Esophagus squamous epithelium (tissue), 5 donors: ENCODE measurements at places on chromosomes 2 and 18.

GRCh38 chr2:173982182-173982714 is 17.1 kb upstream of the SP3 start:
- DNase-seq, result no peak

DNA sequence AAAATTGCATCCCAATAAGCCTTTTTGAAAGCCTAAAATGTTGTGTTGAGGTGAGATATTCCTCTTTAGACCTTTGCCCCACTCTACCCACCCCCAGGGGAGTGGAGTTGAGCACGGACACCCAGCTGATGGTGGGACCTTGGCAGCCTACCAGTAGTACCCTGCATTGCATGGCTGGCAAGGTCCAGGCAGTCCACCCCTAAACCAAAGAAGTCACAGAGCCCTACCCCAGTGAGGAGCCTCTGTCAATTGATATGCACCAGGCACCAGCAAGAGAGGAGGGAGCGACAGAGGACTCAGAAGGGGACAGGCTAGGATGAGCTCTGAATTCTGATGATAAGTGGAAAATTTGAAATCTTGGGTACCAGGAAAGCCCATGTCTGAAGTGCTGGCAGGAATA is 38.6 kb downstream of the MARCO start:
- DNase-seq, result no peak

DNA sequence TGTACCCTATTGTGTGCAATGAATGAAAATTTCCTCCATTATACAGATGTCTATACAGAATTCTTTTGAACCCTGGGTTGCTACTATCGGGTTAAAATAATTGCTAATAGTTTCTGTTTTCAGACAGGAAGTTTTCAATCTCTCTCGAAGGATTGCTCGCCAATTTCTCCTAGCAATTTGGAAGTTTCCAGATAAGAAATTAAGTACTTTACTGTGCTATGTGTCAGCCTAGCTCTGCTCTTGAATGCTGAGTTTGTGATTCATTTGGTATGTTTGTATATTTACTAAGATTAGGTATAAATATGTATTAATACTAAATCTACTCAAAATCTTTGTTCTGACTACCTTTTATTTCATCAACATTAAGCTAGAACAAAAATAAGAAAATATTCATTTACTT is 74.6 kb upstream of the ARL5A start:
- DNase-seq, result no peak

DNA sequence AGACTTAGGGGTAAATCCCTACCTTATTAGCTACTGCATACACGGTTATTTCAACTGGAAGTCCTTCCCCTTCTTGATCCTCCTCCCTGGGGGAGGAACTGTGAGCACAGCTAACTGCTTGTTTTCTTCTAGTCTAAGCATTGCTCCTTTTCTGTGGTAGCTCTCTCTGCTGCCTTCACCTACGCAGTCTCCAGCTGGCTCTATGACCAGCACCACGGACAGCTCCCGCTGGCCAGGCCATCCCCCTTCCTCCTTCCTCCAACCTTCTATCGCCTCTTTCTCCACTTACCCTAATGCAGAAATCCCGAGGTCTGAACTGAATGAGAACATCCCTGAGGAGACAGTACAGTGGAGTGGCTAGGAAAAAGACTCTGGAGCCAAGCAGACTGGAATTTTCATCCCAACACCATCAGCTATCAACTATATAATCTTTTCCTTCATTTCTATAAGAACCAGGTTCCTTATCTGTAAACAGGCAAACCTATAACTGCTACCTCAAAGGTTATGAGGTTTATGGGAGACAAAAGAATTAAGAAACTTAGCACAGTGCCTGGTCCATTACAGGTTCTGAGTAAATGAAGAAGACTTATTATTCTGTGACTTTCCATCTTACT is 4.7 kb upstream of the CFAP65 start:
- no peak for DNase-seq

- no peak for DNase-seq
Measured at GRCh38 chr2:25309402-25309801, 32.3 kb downstream of the DNMT3A start.

- no peak for DNase-seq
Measured at GRCh38 chr2:28750316-28751251, 1.0 kb upstream of the PPP1CB start.

- DNase-seq, result no peak
Measured at GRCh38 chr2:196183172-196183473, 11.7 kb upstream of the STK17B start.

- no peak for DNase-seq
Measured at GRCh38 chr2:210553373-210553772, 3.0 kb upstream of the CPS1 start.

GRCh38 chr2:70639841-70640436 is 86.3 kb upstream of the TGFA start:
- DNase-seq, result no peak

DNA sequence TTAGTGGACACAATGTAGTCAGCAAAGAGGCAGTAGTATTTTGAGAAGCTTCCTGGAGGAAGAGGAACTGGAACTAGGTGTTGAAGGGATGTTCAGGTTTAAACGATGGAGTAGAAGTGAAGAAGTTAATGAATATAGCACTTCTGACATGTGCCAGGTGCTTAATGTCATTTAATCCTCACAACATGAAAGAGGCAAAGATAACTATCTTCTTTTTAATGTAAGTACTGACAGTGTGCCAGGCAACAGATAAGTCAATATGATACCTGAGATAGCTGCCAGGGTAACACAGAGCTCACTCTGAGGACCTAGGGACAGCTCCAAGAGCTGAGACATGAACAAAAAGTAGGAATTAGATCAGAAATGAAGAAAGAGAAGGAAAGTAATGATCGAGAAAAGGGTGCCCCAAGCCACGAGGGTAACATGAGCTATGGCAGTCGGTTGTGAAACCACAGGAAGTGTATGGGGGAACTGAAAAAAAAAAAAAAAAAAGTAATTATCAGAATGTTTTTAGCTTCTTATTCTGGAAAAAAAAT is 140.7 kb downstream of the RNF144A start:
- DNase-seq, result no peak

DNA sequence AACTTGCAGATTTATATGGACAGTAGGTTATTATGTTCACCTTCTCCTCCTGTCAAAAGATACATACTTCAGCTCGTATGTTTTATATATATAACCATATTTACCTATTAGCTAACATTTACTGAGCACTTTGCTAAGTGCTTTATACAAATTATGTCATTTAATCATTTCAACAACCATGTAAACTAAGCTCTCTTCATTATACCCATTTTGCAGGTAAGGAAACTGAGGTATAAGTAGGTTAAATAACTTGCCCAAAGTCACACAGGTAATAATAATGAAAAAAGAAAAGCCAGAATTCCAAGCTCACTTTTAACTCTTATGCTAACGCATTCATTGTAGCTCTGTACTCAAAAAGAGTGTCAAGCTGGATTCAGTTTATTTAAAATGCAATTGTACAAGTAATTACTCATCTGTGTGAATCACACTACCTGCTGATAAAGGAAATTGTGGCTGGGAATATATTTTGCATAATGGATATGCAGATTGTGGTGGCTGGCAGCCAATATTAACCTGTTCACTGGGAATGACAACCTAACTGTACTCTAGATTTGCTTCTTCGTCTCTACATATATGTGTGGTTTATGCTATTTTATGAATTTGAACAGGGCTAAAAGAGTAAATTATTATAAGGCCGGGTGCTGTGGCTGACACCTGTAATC is 20.6 kb downstream of the SLC16A14 start:
- no peak for DNase-seq

DNA sequence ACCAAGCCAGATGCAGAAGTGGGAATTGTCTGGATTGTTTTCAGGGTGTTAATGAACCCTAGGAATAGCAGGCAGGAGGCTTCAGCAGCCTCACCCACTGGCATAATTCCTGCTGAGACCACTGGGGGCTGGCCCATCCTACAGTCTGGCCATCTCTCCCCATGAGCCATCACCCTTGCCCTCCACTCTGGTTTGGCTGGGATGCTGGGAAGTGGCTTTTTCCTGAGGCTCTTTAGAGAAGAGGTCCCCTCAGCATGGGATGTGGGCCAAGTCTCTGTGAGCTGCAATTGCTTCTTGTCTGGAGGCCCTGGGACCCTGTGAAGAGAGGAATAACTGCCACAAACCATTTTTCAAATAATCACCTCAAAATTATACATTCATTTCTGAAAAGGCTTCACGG is 4.0 kb downstream of the TCF7L1 start:
- no peak for DNase-seq

- DNase-seq, result no peak
Measured at GRCh38 chr2:109474319-109474825, 139.4 kb downstream of the SEPTIN10 start.

DNA sequence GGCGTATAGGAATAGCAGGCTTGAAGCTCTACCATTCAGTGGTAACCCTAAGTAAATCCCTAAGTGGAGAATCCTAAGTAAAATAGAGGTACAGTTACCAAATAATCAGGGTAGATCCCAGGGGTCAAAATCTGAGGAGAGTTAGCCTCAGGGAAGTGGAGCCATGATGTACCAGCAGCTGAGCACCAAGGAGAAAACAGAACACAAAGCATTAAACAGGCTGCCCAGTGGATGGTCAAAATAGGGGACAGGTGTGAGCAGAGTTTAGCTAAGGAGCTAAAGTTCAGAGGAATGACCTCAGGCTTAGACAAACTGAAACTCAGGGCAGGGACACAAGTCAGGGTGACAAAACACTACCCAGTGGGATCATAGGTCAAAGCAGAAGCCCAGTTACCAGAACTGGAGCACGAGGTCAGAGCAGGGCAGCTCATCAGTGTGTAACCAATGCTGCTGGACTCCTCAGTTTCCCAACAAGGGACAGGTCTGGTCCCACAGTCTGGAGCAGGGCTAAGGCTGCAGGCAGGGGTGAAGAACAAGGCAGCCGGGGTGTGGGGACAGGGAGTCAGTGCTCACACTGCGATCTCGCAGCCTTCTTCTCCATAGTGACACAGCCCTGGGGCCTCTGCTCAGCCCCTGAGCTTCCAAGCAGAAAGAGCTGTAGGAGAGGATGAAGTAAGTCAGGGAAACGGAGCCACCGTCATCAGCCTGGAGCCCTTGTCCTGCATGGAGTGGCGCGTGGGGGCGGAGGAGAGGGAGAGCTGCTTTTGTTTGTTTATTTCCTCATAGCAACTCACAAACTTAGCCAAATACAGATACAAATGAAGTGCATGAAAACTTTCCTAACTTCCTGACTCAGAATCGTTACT is 264.0 kb downstream of the MREG start:
- DNase-seq, result no peak

DNA sequence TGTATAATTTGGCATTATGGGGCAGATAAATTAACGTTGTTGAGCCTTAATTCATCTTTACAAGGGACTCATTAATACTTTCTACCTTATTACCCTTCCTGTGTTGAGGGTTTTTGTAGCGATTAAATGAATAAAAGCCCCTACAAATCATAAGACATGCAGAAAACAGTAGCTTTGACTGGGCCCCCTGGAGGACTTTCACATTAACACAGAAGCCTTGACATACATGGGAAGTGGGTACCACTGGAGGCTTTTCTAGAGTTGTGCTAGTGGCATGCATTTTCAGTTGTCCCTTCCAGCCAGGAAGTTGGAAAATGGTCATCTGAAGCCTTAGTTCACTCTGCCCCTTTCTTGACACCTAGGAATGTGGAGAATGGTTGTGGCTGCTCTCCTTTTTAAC is 30.2 kb downstream of the MTA3 start:
- DNase-seq, result no peak

GRCh38 chr2:96195410-96196066 is 13.1 kb downstream of the STARD7 start:
- no peak for DNase-seq

DNA sequence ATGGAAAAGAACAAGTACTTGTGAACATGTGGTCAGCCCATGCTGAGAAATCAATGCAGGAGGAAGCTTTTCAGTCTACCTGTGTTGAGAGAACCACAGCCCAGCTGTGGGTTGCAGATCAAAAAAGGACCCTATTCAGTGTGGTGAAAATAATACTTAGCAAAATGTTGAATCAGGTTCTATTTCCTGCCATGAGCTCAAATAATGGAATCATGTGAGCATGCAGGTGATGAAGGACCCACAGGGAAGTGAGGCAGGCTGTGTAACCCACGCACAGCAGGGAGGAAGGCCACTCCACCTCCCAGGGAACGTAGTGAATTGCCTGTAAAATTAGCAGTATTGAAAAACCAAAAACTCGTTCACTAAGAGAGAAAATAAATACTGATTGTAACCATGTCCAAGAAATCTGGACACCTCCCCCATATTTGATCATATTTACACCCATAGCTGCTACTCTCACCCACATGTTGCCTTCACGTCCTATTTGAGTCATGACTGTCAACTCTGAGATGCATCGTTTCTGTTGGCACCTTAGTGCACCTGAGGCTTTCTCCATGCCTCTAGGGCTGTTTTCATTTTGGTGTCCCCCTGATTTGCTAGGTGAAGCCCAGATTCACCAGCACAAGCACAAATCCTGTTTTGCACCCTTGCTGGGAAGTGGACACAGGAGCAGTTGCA is 20.5 kb upstream of the BCL2L11 start:
- DNase-seq, result no peak

DNA sequence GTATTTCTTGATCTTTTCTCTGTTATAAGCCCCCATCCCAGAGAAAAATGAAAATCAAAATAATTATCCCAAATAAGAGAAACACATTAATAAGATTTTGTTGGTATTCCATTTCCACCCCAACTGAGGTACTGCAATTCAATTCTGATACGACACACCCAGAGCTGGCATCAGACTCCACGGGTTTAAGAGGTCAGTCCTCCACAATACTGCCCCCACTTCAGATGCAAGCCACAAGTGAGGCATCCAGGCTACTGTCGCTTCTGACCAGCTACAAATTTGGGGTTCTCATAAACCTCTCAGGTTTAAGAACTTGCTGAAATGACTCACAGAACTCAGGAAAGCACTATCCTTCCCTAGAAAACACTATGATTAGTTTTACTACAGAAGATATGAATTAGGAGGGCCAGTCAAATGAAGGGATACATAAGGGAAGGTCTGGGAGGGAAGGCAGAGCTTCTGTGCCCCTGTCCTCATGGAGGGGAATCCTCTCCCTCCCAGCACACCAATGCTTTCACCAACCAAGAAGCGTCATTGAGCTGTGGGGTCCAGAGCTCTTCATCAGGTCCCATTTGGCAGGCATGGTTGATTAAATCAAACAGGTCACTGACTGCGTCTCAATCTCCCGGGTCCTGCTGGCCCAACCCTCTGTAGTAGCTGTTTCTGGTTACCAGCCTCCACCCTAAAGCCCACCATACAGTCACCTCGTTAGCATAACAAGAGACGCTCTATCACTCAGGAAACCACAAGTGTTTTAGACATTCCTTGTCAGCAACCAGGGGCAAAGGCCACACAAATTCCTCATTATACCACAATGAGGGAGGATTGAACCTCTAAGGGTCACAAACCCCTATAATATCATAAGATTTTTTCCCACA is 46.2 kb downstream of the IWS1 start:
- DNase-seq, result no peak

DNA sequence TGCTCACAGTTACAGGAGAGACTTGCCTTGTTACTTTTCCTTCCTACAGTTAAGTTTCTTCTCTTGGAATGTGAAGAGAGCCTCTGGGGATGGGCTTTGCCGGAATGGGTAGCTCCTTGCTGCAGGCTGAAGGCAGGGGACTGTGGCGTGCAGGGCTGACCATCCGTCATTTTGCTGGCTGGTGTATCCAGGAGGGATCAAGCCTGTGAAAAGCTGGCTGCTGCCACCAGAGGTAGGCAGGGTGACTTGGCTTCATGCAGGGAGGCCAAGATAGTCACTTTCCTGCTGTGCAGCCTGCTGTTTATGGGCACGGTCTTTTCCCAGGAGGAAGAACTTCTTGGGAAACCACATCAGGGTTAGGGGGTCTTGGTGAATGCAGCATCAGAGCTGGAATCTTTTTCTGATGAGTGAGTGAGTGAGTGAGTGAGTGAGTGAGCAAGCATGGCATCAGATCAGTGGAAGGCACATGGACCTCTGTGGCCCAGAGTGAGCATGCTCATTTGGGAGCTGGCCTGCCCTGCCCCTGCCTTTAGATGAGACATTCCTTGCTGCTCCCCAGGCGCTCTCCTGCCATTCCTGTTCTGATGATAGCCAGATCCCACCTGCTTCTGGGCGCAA is 33.0 kb downstream of the FHOD3 start:
- no peak for DNase-seq
